ENCODE measurements at places on chromosomes 2 and 18. TPM values are rescaled to one million over a fixed set of nuclear protein-coding genes. Genes with fewer than 3 reads are reported as not detected.
A peak's percentile ranks its signal among the peaks of the same experiment; 100 is the strongest.

The FAM228B gene
- 33.0 TPM for total RNA-seq

The TIGD1 gene
- 11.2 TPM for total RNA-seq

The GALNT13 gene
- 18.4 TPM for total RNA-seq

The IHH gene
- 0.38 TPM for total RNA-seq

The TYMS gene
- 60.8 TPM for total RNA-seq

The STK25 gene
- total RNA-seq = 183 TPM

The FBXO41 gene
- total RNA-seq = 8.1 TPM

The KCNK3 gene
- 6.6 TPM for total RNA-seq

The GAD1 gene
- 0.31 TPM for total RNA-seq

The CPSF3 gene
- total RNA-seq = 45.1 TPM

The TOGARAM2 gene
- total RNA-seq = 0.40 TPM

The IL1RN gene
- not detected for total RNA-seq

GRCh38 chr18:79227621-79228020, 158.4 kb downstream of the ATP9B start:
- no peak for DNase-seq

DNA sequence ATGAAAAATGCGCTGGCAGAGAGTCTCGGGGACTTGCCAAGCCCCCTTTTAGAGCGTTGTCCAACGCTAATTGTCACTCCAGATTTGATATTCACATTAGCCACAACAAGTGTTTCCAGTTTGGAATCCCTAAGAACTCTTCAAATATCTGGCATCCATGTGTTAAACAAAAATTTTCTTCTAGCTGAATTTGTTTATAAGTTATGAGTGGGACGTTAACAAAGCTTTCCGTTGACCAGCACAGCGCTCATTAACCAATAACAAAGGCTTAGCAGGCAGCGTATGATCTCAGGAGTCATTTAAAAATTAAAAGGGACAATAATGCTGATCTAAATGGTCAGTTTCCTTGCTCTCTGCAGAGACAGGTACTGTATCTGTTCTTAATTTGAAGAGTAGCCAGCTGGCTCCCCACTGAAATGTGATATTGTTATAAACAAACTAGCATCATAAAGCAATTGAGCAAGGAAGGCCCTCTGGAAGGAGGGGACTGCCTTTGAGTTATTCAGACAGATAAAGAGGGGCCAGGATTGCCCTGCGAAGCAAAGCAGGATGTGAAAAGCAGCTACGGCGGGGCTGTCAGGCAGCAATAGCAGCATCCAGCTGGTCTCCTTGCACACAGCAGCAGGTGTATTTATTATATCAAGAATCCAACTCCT, 337.2 kb upstream of the SALL3 start:
- DNase-seq = no peak

DNA sequence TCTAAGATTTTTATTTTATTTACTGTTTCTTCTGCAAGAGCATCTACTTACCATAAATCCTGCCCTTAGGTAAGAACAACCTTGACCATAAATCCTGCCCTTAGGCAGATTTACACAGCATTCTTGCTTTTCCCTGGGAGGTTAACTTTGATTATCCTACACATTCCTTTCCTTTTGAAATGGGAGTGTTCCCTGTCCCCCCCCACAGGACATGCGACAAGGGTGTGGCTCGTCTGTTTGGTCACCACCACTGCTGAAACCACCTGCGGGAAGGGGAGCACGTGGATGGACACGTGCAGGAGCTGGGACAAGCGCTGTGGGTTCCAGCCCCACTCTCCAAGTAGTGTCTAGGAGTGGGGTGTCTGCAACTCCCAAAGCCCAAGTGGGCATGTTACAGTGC, 239.3 kb upstream of the SP5 start:
- no peak for DNase-seq

DNA sequence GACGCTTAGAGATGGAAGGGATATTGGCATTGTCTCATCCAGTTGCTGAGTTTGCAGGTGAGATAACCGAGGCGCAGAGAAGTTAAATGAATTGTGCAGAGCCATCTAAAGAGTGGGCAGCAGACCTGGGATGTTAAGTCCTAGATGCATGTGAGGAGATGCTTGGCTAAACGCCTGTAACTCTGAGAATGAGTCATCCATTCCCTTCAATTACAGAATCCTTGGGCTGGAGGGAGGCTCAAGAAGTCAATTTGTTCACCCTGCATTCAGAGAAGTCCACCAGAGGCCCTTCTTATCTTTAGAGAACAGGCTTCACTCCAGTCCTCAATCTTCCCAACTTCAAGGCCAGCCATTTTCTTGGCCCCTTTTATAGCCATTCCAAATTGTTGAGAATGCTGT, 1.6 kb downstream of the EHD3 start:
- DNase-seq = peak; percentile 13

GRCh38 chr2:134384131-134384530, 130.3 kb downstream of the MGAT5 start:
- no peak for DNase-seq

DNA sequence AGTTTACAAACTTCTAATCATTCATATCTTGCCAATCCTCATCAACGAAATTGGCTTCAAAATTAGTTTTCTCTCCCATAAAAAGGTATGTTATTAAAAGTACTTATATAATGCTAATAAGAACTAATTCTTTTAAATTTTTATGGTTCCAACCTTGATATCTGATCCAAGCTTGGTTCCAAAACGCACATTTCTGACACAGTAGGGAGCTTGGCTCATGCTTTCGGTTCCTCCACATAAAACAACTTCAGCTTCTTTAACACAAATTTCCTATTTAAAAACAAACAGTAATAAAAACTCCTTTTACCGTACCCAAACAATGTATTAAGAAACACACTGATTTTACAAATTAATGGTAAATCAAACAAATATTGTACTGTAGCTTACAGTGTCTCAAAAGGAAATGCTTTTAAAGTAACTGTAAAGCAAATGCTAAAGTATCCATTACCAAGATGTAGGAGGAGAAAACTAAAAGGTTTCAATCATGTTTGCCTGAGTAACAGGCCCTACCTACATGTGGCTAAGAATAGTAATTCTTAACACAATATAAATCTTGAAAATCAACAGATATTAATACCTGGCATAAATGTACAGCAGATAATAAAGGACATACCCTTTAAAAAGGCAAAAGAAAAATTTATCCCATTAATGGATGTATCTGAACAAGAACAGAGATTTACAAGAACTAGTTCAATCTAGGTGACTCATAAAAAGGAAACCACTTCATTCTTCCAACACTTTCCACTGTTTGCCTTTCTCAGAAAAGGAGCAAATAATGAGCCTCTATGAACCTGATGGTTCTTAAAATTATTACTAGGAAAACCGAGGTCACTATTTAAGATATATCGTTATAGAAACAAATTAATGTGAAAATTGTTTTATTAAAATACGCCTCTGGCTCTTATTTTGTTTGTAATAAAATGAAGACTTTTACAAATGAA, 17.5 kb downstream of the ACAA2 start:
- no peak for DNase-seq

- DNase-seq = no peak
These were observed 567.7 kb downstream of the DCC start for GRCh38 chr18:52907543-52908308.

- DNase-seq = no peak
These were observed 19.3 kb upstream of the TTR start for GRCh38 chr18:31572368-31572767.

DNA sequence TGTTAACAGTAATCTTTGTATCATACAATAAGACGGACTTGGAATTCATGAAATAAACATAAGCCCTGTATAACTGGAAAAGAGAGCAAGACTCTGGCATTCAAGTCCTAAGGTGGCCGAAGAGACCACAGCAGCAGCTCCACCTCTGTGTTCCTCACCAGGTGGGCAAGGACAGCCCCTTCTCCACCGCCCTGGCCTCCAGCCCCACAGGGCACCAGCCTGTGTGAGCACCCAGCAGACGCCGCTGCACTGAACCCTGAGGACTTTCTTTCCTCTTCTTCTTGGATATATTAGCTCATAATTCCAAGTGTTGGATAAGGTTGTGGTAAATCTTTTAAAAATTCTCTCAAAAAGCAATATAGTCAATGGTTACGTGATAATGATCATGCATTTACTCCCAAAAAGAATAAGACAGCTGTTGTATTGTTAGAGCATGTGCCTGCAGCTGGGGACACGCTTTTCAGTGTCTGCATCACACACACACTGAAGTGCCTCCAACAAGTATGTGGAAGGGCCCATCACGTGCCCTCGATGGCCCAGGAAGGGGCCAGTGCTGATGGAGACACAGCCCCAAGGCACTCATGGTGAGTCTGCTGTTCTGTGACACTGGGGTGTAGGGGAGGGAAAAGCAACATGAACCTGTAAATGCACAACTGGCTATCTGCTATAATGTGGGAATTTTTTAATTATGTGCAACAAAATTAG, 26.8 kb downstream of the FAM178B start:
- DNase-seq = no peak

DNA sequence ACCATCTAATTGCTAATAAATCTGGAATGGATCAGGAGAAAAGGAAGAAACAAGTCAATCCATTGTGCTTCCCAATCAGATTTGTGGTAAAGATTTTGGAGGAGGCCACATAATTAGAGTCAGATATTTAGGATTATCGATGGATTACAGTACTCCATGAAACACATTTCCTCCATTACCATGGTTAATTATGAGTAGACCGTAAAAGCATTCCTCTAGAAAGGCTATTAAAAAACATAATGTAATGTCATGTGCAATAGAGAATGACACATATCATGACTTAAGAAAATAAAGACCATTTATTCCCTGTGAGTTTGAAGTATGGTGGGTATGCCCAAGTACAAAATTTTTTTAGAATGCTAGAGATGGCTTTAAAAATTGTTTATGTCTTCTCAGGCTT, 96.1 kb downstream of the ITGA4 start:
- no peak for DNase-seq

DNA sequence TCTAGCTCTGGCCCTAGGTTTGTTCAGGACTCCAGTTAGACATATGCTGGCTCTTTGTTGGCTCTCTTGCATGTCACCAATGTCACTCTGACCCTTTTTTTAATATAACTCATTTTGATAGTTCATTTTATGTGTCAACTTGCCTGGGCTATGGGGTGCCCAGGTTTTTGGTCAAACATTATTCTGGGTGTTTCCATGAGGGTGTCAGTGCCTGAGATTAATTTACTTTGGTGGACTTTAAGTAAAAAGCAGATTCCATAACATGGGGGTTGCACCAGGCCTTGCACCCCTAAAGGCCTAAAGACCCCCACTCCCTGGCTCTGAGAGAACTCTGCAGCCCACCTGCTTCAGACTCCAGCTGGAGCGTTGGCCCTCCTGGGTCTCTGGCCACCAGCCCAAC, 48.1 kb upstream of the SNTG2 start:
- DNase-seq = no peak

DNA sequence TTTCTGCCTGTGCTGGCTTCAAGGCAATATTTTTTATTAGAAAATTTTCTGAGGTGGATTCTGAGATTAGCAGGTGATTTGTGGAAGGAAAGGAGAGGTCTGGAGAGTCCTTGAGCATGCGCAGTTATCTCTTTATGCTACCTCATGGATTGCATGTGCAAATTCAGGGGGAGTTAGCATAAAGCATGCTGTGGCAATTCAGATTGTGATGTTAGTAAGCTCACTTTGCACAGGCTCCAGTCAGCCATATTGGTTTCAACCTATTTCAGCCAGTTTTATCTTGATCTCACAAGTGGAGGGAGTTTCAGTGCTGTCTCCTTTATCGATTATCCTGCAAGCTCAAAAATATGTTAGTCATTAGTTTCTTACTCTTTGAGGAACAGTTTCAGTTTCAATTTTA, 2012.3 kb upstream of the PIK3C3 start:
- no peak for DNase-seq

- DNase-seq = no peak
These were observed 467.9 kb downstream of the MBD2 start for GRCh38 chr18:53756610-53756972.

GRCh38 chr18:9135912-9136314, 668 bp upstream of the ANKRD12 start:
- DNase-seq = no peak

DNA sequence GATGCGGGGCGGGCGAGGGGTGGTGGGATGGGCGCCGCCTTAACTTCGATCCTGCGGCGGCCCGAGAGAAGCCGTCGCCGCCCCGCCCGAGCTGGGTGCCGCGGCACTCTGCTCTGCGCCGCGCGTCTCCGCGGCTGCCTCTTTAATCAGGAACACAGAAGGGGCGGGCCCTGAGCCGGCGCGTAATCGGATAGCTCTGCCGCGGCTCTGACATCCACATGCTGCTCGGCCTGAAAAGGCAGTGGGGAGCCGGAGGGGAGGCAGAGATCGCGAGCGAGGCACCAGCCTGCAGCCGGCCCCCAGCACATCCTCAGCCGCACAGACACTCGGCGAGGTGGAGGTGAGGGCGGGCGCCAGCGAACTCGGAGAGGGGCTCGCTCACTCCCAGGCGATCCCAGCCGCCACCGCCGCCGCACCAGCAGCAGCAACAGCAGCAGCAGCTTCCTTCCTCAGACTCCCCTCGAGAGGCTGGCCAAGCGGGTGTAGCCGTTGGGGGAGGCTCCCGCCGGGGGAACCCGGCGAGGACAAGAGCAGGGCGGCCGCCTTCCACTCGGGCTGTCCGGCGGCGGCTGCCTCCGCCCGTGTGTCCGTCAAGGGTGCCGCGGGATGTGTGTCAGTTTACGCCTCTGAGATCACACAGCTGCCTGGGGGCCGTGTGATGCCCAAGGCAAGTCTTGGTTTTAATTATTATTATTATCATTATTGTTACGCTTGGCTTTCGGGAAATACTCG, at the start of gene NRP2:
TSS of gene NRP2 (plus strand) at position 263 of the 732 bp plus-strand sequence. CDS start 790 bp downstream, outside the sequence.
- DNase-seq = peak; percentile 74

GRCh38 chr2:147297820-147298219, 547.0 kb upstream of the ACVR2A start:
- no peak for DNase-seq

DNA sequence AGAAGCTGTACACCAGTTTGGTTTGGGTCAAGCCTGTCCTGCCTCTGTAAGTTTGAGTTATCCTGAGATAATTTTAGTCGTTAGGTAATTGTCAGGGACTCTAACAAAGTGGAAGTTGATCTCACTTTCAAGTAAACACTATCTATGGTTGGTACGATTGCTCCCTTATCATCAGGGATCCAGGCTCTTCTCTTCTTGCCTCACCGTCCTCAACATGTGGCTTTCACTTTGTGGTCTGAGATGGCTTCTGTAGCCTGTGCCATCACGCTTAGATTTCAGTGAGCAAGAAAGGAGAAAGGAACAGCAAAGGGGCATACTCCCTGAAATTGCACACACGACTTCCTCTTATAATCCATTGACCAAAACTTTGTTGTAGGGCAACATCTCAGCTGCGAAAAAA, 115.6 kb downstream of the CTAGE1 start:
- no peak for DNase-seq

- no peak for DNase-seq
These were observed 254.0 kb downstream of the ANAPC1 start for GRCh38 chr2:111629983-111630382.

GRCh38 chr2:119156105-119156890, 2.3 kb downstream of the C1QL2 start:
- no peak for DNase-seq

GRCh38 chr2:124320051-124320688, 295.1 kb downstream of the CNTNAP5 start:
- DNase-seq = no peak

GRCh38 chr2:227455200-227455599, 16.8 kb upstream of the AGFG1 start:
- DNase-seq = no peak

GRCh38 chr18:46615720-46616119, 41.3 kb downstream of the LOXHD1 start:
- DNase-seq = no peak
